COR-L47 (cell line): ENCODE measurements at places on chromosomes 11 and 22.

GRCh38 chr11:46120346-46121300 lies 631 bp downstream of the PHF21A start:
- peak; percentile 46 for DNase-seq

DNA sequence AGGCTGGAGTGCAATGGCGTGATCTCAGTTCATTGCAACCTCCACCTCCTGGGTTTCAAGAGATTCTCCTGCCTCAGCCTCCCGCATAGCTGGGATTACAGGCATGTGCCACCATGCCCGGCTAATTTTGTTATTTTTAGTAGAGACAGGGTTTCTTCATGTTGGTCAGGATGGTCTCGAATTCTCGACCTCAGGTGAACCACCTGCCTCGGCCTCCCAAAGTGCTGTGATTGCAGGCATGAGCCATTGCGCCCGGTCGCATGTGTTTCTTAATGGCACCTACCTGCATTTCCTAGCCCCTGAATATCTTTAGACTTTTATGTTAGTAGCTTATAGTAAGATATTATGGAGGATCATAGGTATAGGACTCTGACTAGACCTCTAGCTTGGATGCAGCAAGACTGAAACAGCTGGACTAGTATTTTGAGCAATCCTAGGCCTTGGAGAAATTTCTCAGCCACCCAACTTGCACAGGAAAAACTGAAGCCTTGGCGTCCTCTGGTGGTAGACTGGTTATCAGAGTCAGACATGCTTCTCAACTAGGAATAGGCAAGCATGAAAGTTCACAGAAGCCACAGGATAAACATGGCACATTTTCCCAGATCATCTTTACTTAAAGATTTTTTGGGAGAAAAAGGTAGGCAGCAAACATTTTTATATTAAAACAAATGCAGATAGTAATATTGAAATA lies 22.7 kb upstream of the C1QTNF4 start:
- DNase-seq = peak; percentile 5

- no peak for DNase-seq
Observed at GRCh38 chr11:124868331-124869274, 3.4 kb downstream of the ROBO3 start.

- DNase-seq = no peak
Observed at GRCh38 chr11:116960930-116961329, 123.5 kb upstream of the APOA1 start.

- no peak for DNase-seq
Observed at GRCh38 chr11:67410369-67410831, 5.1 kb upstream of the CARNS1 start.
